Stimulated activated CD8-positive, alpha-beta memory T cell treated with anti-CD3 and anti-CD28 coated beads, Interleukin-12 subunit alpha, Interleukin-12 subunit beta, amount 100 ng/mL, for 1 hour (primary cell): ENCODE measurements at places on chromosomes 7 and 10.

DNA sequence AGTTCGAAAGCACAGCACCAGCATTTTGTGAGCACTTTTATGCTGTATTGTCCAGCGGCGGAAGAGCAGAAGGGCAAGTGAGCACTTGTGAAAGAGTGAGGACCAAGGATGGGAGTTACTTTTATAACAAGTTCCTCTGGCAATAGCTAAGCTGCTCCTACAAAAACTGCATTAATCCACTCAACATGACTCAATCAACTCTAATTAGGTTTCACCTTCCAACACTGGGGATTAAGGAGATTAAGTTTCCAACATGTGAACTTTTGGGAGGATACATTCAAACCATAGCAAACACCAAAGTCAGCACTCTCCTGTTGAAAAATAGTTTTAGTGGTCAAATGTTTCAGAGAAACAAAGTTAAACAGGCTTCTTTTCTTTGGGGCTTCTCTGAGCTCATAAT, 844.5 kb downstream of the REEP3 start:
- no peak for DNase-seq

DNA sequence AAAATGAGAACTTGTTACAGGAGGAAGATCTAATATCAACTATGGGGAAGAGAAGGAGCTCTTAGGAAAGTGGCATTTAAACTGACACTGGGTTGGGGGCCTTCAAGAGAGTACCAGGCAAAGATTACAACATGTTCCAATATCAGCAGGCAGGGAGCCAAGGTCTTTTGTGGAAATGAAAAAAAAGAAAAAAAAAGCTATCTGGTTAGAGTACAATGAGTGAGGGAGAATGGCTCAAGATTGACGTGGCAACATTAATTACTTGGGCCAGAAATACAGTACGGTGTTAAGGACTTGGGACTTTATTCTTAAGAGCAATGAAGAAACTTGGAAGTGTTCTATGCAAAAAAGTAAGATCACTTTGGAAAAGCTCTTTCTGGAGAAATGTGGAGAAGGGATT, 132.3 kb upstream of the CDK1 start:
- no peak for DNase-seq

DNA sequence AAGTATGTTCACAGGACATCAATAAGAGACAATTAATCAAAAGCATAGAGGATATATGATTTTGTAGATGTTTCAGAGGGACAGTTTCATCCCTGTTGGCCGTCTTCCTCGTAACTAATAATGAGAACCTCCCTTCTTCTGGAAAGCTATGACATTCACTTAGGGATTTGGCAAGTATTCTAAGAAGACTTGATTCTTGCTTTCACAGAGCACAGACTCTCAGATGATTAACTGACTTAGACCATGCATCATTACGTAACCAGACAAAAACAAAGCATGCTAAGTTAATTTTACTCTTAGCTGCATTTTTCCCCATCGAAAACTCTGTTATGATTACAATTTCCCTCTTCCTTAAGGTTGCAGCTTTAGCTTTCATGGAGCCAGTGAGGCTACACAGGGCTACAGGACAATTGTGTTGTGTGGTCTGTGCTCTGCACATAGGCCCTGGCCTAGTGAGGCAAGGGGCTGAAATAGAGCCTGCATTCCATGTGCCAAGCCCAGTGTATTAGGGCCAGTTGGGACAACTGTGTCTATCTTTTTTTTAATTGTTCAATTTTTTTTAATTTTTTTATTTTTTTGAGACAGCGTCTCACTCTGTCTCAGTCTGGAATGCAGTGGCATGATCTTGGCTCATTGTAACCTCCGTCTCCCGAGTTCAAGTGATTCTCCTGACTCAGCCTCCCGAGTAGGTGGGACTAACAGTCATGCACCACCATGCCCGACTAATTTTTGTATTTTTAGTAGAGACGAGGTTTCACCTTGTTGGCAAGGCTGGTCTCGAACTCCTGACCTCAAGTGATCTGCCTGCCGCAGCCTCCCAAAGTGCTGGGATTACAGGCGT, 105.3 kb downstream of the PLXDC2 start:
- DNase-seq: no peak

DNA sequence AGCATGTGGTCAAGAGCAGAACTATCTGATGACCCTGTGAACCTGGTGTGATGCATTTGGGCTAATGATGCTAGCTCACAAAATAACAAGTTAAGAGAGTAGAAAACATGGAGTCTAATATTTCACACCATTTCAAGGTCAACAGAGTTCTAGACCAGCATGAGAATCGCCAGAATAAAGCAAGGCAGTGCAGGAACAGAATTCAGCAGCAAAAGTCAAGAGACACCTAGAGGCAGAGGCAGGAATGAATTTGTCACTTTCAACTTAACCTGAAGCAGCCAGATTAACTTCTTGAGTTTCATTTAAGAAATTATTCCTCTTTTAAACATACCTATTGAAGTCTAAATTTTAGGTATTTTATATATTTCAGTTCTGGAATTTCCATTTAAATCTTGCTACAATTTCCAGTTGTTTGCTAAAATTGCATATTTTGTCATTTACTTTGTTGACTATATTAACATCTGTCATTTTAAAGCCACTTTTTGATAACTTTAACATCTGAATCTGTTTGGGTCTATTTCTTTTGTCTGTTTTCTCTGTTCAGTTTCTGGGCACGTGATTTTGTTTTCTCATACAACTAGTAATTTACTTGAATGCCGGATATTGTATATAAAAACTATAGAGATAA, 44.2 kb upstream of the PRSS58 start:
- no peak for DNase-seq

DNA sequence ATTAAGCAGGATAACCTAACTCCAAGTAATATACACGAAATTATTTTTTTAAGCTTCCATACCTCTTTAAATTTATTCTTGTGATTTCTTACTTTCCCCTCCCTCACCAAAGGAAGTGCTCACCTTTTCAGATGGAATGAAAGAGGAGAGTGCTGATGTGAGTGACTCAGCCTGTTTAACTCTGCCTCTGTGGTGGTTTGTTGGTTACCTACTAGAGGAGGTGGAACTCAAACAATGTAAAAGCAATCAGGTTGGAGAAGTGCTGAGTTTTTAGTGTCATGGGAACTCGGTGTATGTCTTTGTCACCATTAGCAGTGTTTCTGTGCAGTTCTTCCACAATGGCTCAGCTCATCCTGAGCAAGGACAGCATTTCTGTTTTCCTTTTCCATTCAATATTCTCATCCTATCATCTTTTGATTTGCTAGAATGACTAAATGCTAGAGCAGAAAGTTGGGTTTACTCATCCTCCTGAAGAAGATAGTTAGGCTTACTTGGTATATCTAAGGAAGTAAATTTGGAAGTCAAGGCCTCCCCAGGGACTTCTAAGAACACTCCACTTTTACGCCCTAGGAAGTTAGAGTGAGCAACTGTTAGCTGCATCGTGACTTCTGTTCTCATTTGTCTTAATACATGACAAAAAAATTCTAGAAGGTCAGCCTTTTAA, 6.0 kb downstream of the ADD3 start:
- DNase-seq: no peak

- DNase-seq: no peak
These were observed 2.3 kb downstream of the DDIT4 start for GRCh38 chr10:72276013-72276387.

GRCh38 chr10:9858816-9859215, 1158.9 kb upstream of the CELF2 start:
- no peak for DNase-seq

DNA sequence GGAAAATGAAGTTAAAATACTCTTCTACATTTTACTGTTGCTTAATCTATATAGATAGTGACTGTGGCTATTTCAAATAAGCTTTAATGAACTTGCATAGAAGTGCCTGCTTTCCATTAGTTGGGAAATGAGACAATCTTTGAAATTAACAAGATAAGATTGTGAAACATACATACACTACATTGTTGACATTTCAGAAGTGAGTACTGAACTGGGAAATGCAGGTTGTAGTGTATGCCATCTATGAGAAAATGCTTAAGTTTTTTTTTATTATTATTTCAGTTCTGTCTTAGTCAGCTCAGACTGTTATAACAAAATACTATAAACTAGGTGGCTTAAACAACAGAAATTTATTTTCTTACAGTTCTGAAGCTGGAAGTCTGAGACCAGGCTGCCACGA, 49.6 kb upstream of the CSTF2T start:
- no peak for DNase-seq

- DNase-seq: no peak
These were observed 118.5 kb downstream of the FAM107B start for GRCh38 chr10:14656052-14656730.

- DNase-seq: no peak
These were observed 102.4 kb downstream of the HIPK2 start for GRCh38 chr7:139675127-139676125.

DNA sequence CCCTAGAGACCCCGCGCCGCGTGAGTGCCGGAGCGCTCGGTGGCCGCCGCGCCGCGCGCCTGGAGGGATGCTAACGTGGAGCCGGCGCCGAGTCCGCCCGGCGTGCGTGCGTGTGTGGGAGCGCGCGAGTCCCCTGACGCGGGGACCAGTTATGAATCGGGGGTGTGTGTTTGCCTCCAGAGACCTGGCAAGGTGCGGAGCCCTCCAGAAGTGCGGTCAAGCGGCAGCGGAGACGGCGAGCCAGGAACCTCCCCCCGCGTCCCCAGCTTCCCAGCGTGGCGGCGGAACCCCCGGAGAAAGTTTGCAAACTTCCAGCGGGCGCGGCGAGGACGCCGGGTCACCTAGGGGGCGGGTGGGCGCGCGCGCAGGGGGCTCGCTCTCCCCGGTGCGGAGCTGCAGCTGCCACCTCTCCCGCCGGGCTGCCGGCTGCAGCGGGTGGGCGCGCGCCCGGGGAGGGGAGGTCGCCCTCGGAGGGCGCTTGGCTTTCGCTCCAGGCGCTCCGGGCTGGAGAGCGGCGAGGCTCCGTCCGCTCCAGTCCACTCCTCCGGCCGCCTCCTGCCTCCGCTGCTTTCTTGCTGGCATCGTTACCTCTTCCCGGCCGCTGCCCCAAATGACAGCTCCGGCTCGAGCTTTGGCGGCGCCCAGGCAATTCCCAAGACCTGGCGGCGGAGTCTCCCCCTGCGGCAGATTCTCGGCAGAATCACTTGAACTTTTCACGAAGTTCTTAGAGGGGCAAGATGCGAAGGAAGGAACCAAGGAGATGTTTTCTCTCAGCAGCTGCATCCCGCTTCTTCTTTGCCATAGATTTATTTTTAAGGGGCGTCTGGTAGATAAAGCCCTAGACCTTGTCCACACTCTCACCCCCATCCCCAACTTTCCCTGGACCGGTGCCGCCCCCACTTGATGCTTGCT, 2.3 kb upstream of the CREB5 start:
- no peak for DNase-seq

GRCh38 chr10:112914288-112914952, 35.6 kb upstream of the TCF7L2 start:
- DNase-seq: no peak

DNA sequence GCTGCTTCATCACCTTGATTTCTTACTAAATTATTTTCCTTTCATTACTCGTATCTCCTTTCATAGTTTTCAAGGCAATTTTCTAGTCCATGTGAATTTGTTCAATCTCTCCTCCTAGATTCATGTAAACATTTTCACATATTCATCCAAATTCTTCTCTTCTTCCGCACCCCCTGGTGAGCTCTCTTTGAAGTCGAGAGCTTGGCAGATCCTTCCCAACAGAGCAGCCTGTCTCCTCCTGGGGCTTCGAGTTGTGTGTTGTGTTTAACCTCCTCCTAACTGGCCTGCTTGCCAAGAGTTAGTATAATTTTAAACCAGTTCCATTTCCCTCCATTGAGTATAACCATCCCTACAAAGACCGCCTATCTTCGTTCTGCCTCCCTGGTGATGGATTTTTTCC, 272.4 kb upstream of the CELF2 start:
- DNase-seq: no peak

- no peak for DNase-seq
These were observed 68.9 kb upstream of the ADO start for GRCh38 chr10:62735464-62736167.

GRCh38 chr7:102122026-102122425, 164.6 kb upstream of the SH2B2 start:
- DNase-seq: no peak

DNA sequence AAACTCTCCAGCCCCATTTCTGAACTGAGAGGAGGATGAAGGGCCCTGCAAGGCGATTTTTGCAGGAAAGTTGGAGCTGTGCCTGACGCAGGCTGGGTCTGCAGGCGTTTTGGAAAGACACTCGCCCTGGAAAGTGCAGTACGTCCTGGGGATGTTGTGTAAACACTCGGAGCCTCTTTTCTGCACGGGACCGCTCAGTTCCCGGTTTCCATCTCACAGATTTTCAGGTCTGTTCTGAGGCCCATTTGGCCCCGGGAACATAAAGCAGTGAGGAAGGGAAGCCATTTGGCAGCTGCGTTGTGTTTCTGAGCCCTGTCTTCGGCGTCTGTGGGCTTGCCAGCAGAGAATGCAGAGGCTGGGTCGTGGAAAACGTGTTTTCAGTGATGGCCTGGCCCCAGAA, 655.0 kb upstream of the MGMT start:
- no peak for DNase-seq

GRCh38 chr7:36600869-36601530, 123.3 kb downstream of the AOAH start:
- no peak for DNase-seq

GRCh38 chr7:32091608-32092210, 21.5 kb upstream of the PDE1C start:
- DNase-seq: no peak

GRCh38 chr10:121080281-121080891, 229.2 kb downstream of the WDR11 start:
- no peak for DNase-seq

- DNase-seq: no peak
These were observed 2.4 kb downstream of the CYP2E1 start for GRCh38 chr10:133529576-133529946.

DNA sequence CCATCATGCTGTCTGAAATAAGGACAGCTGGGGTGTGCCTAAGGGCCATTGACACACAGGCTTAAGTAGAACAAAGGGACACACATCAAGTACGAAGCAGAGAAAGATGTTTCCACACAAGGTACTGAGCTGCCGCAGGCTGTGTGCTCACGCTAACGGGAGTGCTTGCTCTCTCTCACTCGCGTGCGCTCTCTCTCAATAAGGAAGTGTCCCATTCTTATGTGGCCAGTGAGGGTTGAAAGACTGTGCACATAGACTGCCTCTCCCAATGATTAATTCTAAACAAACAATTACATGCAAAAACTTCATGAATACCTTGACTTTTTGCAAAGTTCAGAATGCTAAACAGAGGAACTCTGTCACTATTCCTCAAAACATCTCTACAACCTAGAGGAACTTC, 29.9 kb downstream of the DCLRE1C start:
- no peak for DNase-seq

GRCh38 chr10:70981171-70981836, 92.9 kb upstream of the PCBD1 start:
- no peak for DNase-seq

- no peak for DNase-seq
These were observed 19.0 kb downstream of the PRKAG2 start for GRCh38 chr7:151857866-151858450.

DNA sequence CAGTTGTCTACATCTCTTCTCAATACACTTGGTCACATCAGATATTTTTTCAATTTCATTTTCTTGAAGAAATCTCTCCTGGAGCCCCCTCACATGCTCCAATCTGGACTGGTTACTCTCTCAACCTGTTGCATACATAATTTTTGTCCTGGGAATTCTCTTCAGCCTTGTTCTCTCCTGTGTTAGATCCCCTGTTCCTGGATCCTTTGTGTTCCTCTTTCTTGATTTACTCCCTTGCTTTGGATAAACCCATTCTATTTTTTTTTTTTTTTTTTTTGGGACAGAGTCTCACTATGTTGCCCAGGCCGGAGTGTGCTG, 45.6 kb downstream of the SCD start:
- DNase-seq: no peak

GRCh38 chr7:50953303-50953702, 170.6 kb upstream of the GRB10 start:
- no peak for DNase-seq

- DNase-seq: no peak
These were observed 8.7 kb upstream of the BAMBI start for GRCh38 chr10:28668363-28669226.
